ENCODE measurements at places on chromosomes 4 and X. TPM values are rescaled to one million over a fixed set of nuclear protein-coding genes. Genes with fewer than 3 reads are reported as not detected.

HERC5 gene
- total RNA-seq: 4.5 TPM

USP38 gene
- total RNA-seq: 23.7 TPM

HSFX1 gene
- 1.2 TPM for total RNA-seq

COX7B gene
- 247 TPM for total RNA-seq

ADH1A gene
- total RNA-seq: 0.99 TPM

IQSEC2 gene
- 20.5 TPM for total RNA-seq

OPRPN gene
- total RNA-seq: not detected

MAP3K15 gene
- not detected for total RNA-seq

FAM47A gene
- not detected for total RNA-seq

- no peak overlapping the region for H3K4me3 ChIP-seq
- no peak overlapping the region for H3K27ac ChIP-seq
- no peak for DNase-seq
- H3K27me3 ChIP-seq: peaks cover 15% of the 10 kb centered on the region
Observed at GRCh38 chrX:153875391-153876111, 10.4 kb downstream of the L1CAM start.

GRCh38 chr4:14926368-14926767 is 75.9 kb upstream of the CPEB2 start:
- no peak overlapping the region for H3K4me3 ChIP-seq
- H3K27me3 ChIP-seq: no peaks in the 10 kb centered on the region
- no peak for DNase-seq
- no peaks in the 10 kb centered on the region for H3K36me3 ChIP-seq
- H3K27ac ChIP-seq: no peak overlapping the region

DNA sequence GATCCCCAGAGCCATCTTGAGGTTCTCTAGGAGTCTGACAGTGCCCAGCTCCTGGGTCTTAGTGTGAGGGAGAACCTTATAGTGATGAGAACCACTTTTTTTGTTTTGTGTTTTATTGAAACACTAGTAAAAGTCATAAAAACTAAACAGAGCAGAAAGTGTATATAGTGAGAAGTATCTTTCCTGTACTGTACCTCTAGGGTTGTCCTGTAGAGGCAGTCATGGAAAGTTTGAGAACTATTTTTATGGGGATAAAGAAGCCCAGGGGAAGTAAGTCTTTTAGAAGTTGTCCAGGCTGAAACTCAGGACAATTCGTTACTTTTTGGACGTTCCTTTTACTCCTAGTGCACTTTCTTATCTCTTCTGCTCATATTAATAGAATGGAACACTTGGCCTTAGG is 40.9 kb downstream of the ADH5 start:
- H3K27me3 ChIP-seq: no peaks in the 10 kb centered on the region
- peaks cover 64% of the 10 kb centered on the region for H3K36me3 ChIP-seq
- DNase-seq: no peak
- no peak overlapping the region for H3K27ac ChIP-seq

DNA sequence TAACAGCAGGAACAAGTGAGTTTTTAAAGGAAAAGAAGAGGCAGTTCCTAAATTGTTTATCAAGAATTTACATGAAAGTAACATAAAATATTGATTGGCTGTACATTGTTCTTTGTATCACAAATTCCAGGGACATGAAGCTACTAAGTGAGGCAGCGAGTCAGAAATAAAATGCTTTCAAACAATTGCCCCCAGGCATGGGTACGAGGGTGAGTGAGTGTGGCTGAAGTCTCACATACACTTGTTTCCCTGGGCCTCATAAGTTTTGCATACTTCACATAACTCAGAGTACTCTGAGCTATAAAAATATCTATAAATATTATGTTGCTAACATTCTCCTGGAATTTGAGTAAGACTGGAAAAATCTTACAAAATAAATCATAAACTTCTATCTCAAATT is 511.6 kb upstream of the PRKX start:
- H3K36me3 ChIP-seq: no peaks in the 10 kb centered on the region
- H3K27me3 ChIP-seq: no peaks in the 10 kb centered on the region
- H3K4me1 ChIP-seq: no peaks in the 10 kb centered on the region
- H3K27ac ChIP-seq: no peak overlapping the region

GRCh38 chr4:18957716-18958115 is 936.2 kb upstream of the LCORL start:
- H3K36me3 ChIP-seq: no peaks in the 10 kb centered on the region
- DNase-seq: no peak
- no peaks in the 10 kb centered on the region for H3K4me1 ChIP-seq
- H3K4me3 ChIP-seq: no peak overlapping the region

DNA sequence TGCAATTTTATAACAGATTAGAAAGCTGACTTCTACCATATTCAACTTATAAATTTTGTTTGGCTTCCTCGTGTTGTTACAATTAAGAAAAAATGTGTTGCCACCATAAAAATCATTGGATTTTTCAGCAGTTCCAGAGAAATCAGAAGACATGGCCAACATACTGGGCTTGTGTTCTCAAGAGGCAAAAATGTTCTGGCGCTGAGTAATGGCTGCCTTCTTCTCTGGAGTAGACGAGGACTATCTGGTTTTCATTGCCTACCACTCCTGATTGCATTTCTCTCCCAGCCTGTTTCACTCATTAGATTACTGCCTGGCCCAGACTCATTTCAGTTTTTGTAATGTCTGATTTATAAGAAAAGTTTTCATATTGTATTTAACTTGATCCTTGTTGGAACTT is 122.3 kb downstream of the ARHGAP10 start:
- no peak overlapping the region for H3K4me3 ChIP-seq
- no peak for DNase-seq
- peak overlapping the region; percentile 79 for H3K27ac ChIP-seq
- H3K27me3 ChIP-seq: no peaks in the 10 kb centered on the region
- peaks cover 32% of the 10 kb centered on the region for H3K4me1 ChIP-seq

DNA sequence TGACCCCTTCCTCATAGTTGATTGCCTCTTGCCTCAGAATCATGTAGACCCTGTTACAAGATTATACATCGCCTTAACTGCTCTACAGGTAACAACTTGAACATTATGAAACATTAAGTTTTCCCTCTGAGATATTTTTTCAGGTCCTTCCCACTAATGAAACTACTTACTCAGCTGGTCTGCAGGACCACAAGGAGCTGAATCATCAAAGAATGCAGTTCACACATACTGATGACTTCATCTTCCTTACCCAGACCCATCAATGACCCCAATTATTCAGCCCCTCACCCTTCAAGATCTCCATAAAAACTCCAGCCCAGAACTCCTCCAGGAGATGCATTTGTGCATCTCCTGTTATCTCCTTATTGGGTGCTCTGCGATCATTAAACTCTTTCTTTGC is 720.9 kb downstream of the RAPGEF2 start:
- no peaks in the 10 kb centered on the region for H3K4me1 ChIP-seq
- H3K27ac ChIP-seq: no peak overlapping the region
- no peaks in the 10 kb centered on the region for H3K27me3 ChIP-seq
- DNase-seq: no peak

DNA sequence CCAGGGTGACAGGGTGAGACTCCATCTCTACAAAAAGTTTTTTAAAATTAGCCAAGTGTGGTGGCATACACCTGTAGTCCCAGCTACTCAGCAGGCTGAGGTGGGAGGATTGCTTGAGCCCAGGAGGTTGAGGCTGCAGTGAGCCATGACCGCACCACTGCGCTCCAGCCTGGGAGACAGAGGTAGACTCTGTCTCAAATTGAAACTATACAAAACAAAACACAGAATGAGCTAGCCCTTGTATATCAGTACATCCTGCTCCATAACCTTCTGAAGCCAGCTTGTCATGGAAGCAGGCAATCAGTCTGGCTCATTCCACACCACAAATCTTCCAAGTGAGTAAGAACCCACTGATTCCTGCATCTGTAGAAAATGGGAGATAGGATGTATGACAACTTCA is 49.0 kb downstream of the CD99L2 start:
- no peaks in the 10 kb centered on the region for H3K36me3 ChIP-seq
- no peak overlapping the region for H3K27ac ChIP-seq
- no peaks in the 10 kb centered on the region for H3K4me1 ChIP-seq
- no peaks in the 10 kb centered on the region for H3K27me3 ChIP-seq

- H3K27ac ChIP-seq: no peak overlapping the region
- no peaks in the 10 kb centered on the region for H3K36me3 ChIP-seq
- no peak overlapping the region for H3K4me3 ChIP-seq
- DNase-seq: no peak
- H3K4me1 ChIP-seq: peaks cover 33% of the 10 kb centered on the region
Observed at GRCh38 chr4:7189475-7190277, 2.7 kb upstream of the SORCS2 start.

DNA sequence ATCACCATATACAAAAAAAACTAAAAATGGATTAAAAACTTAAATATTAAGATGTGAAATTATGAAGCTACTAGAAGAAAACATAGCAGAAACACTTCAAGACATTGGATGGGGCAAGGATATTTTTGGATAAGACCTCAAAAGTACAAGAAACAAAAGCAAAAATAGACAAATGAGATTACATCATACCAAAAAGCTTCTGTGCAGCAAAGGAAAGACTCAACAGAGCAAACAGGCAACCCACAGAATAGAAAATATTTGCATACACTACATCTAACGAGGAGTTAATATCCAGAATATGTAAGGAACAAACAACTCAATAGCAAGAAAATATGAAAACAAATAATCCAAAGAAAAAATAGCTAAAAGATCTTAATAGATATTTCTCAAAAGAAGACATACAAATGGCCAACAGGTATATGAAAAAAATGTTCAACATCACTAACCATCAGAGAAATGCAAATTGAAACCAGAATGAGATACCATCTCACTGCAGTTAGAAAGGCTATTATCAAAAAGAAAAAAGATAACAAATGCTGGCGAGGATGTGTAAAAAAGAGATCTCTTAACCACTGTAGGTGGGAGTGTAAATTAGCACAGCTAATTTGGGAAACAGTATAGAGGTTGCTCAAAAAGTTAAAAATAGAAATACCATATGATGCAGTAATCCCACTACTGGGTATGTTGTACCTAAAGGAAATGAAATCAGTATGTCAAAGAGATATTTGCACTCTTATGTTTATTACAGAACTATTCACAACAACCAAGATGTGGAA is 17.8 kb upstream of the LRCH2 start:
- no peaks in the 10 kb centered on the region for H3K27me3 ChIP-seq
- DNase-seq: no peak
- H3K4me3 ChIP-seq: no peak overlapping the region
- H3K36me3 ChIP-seq: no peaks in the 10 kb centered on the region

DNA sequence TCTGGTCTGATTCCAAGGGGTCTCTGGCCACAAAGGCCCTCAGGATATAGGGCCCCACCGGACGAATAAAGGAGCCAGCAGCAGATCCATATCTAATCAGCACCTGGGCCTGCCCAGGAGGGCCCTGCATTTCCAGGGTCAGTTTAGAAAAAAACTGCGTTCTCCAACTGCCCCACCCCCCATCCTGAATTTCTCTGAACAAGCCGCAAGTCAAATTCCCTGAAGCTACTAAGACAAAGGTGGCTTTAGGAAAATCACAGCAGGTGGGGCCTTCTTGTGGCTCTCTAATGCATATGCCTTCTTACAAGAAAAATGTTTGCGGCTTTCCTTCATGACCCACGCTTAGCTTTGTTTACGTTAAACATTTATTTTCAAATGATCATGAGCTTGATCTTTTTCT is 76.6 kb downstream of the MBNL3 start:
- no peak for DNase-seq
- no peak overlapping the region for H3K4me3 ChIP-seq
- no peak overlapping the region for H3K27ac ChIP-seq
- H3K36me3 ChIP-seq: no peaks in the 10 kb centered on the region
- H3K27me3 ChIP-seq: no peaks in the 10 kb centered on the region

GRCh38 chr4:130257271-130257670 is 1161.3 kb downstream of the C4orf33 start:
- no peaks in the 10 kb centered on the region for H3K27me3 ChIP-seq
- no peak overlapping the region for H3K27ac ChIP-seq
- H3K4me3 ChIP-seq: no peak overlapping the region
- no peak for DNase-seq

DNA sequence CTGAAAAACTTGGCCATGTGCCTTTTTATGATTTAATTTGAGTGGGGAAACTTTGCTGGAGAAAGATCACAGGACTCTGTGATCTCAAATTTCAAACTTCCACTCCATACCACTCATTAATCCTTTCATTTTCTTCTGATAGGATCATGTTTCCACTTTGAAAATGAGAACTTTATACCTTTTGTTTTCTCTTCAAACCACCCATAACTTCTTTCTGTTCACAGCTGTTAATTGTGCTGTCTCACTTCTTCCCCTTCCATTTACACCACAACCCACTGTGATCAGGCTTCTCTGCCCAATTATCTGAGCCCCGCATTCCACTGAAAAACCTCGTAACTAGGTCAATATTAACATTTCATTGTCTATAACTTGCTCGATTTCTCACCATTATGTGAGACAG is 47.0 kb upstream of the ARSJ start:
- DNase-seq: no peak
- H3K36me3 ChIP-seq: no peaks in the 10 kb centered on the region
- H3K4me3 ChIP-seq: no peak overlapping the region
- H3K27ac ChIP-seq: no peak overlapping the region
- no peaks in the 10 kb centered on the region for H3K4me1 ChIP-seq
- no peaks in the 10 kb centered on the region for H3K27me3 ChIP-seq

- H3K4me1 ChIP-seq: no peaks in the 10 kb centered on the region
- H3K27me3 ChIP-seq: no peaks in the 10 kb centered on the region
- no peak overlapping the region for H3K27ac ChIP-seq
Observed at GRCh38 chrX:6852121-6852520, 295.4 kb upstream of the STS start.

DNA sequence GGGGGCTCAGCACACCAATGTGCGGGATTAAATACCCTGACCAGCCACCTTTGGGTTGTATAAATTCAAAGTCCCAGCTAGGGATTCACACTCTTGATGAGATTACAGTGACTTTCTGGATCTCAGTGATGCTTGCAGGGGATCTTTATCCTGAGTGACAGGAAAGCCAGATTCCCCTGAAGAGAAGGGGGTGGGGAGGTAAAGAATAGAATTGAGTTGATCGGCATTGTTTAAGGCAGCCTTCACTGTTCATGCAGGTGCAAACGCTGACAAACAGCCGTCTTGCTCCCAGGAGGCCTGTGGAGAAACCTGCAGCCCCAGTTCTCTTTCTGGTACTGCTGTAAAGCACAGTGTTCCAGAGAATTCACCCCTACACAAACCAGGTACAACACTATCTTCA is 19.0 kb downstream of the CXXC4 start:
- no peaks in the 10 kb centered on the region for H3K36me3 ChIP-seq
- H3K27ac ChIP-seq: no peak overlapping the region
- no peaks in the 10 kb centered on the region for H3K4me1 ChIP-seq
- no peak overlapping the region for H3K4me3 ChIP-seq
- H3K27me3 ChIP-seq: no peaks in the 10 kb centered on the region
- no peak for DNase-seq

All from esophagus muscularis mucosa (tissue), 4 donors.